Neural progenitor cell (in vitro differentiated cells): ENCODE measurements at places on chromosomes 2 and 18.

- no peak for DNase-seq
Observed at GRCh38 chr18:55430026-55430425, 158.0 kb downstream of the TCF4 start.

DNA sequence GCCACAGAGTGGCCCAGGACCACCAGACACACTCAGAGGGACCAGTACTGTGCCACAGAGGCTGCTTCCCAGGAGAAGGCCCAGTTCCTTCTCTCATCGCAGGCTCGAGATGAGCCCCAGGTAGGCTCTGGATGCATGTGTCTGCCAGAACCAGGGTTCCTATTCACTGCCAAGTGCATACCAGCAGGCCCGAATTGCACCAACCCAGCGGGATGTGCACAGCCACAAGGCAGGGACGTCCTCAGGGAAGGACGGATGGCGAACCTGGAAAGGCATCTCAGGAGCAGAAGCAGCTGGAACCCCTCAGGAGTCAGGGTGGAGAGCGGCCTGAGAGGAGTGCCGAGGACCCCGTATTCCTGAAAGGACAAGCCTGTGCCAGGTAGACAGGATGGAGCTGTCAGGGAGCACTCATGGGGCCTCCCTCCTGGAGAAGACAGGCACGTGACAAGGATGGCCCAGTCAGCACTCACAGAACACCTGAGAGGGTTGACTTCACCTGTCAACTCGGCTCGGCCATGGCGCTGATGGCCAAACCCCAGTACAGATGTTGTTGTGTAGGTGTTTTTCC lies 73.7 kb downstream of the PTGR3 start:
- no peak for DNase-seq

GRCh38 chr18:2927745-2928144 lies 80.9 kb downstream of the EMILIN2 start:
- DNase-seq, result no peak

GRCh38 chr2:130385709-130386108 lies 29.9 kb downstream of the PTPN18 start:
- DNase-seq, result no peak

DNA sequence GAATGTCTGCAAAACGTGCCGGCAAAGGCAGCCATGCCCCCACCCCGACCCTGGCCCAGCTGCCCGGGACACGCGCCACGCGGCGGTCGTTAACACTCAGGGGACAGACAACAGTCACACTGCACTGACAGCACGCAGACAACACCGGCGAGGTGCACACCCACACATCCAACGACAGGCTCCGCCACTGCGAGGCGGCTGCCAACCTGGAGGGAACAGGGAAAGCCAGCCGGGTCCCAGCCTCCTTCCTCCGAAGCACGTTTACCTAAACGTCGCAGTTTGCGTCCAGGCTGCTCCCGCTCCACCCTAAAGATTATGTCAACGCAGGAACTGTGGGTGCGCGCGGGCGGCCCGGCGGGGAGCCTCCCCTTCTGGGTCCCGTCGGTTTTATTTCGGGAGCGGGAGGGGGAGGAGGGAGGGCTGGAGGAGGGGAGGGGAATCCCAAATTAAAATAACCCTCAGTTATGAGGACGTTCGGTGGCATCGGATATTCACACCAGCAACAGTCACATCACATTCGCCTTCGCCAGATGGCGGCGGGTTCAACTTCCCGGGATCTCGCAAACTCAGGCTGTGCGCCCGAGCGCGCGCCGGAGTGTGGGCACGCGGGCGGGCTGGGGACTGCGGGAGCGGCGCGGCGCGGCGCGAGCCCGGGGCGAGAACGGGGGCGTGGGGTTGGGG lies 644 bp downstream of the PTGR3 start:
- peak; percentile 65 for DNase-seq

DNA sequence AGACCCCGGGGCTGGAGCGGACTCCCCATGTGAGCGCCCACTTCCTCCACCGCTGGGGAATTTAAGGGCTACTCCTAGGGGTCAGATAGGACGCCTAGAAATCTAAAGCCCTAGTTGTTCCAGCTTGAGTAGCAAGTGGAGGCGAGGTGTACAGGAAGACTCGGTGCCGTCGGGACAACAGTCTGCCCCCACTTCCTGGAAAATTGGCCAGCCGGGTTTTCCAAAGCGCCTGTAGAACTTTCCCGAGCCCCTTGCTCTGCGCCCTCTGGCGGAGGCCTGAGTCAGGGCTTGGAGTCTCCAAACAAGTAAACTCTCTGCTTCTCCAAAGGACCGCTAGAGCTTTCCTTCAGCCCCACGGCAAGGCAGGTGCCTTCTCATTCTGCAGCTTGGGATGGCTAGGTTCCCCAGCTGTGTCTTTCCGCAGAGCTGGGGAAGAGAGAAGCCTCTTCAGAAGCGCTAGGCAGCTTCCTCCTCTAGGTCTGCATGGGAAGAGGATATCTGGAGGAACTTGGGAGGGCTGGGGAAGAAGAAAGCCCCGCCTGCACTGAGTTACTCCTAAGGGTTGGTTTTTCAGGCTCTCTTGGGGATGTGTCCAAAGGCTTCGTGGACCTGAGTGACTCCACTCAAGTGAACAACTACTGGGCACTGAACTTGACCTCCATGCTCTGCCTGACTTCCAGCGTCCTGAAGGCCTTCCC lies 681 bp downstream of the SPR start:
- peak; percentile 94 for DNase-seq

GRCh38 chr2:29367986-29368658 lies 252.9 kb downstream of the CLIP4 start:
- DNase-seq, result no peak

- no peak for DNase-seq
Observed at GRCh38 chr2:159890551-159891266, 92.7 kb upstream of the CD302 start.

DNA sequence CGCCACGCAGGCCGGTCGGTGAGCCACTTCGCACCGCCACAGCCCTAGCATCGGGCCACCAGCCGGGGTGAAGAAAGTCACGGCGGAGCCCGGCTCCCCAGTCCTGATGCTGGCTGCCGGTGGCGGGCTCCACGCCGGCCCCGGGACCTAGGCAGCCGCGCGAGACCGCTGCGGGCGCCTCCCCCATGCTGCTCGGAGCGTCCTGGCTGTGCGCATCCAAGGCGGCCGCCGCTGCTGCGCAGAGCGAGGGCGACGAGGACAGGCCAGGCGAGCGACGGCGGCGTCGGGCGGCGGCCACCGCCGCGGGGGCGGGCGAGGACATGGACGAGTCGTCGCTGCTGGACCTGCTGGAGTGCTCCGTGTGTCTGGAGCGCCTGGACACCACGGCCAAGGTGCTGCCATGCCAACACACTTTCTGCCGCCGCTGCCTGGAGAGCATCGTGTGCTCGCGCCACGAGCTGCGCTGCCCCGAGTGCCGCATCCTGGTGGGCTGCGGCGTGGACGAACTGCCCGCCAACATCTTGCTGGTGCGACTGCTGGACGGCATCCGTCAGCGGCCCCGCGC lies 433 bp downstream of the SH3RF3 start:
- peak; percentile 66 for DNase-seq

GRCh38 chr2:9720352-9721093 lies 89.7 kb upstream of the YWHAQ start:
- no peak for DNase-seq

DNA sequence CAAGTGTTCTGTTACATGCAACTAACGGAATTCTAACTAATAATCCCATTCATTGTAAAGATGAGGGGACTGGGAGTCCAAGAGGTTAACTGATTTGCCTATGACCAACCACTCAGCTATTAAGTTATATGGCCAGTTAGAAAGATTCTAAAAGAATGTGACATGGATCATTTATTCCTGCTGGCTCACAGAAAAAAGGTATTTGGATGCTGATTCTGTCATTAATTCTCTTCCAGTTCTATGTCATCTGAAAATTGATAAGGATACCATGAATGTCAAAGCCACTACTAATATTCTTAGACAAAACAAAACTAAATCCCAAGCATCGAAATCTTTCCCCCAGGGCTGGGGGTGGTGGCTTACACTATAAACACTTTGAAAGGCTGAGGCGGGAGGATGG lies 41.2 kb upstream of the GORASP2 start:
- no peak for DNase-seq

GRCh38 chr2:54655046-54655809 lies 68.2 kb upstream of the EML6 start:
- DNase-seq, result no peak

- no peak for DNase-seq
Observed at GRCh38 chr2:236503583-236503982, 66.0 kb upstream of the ACKR3 start.

- DNase-seq, result peak; percentile 20
Observed at GRCh38 chr2:99461828-99462483, 27.9 kb downstream of the REV1 start.

DNA sequence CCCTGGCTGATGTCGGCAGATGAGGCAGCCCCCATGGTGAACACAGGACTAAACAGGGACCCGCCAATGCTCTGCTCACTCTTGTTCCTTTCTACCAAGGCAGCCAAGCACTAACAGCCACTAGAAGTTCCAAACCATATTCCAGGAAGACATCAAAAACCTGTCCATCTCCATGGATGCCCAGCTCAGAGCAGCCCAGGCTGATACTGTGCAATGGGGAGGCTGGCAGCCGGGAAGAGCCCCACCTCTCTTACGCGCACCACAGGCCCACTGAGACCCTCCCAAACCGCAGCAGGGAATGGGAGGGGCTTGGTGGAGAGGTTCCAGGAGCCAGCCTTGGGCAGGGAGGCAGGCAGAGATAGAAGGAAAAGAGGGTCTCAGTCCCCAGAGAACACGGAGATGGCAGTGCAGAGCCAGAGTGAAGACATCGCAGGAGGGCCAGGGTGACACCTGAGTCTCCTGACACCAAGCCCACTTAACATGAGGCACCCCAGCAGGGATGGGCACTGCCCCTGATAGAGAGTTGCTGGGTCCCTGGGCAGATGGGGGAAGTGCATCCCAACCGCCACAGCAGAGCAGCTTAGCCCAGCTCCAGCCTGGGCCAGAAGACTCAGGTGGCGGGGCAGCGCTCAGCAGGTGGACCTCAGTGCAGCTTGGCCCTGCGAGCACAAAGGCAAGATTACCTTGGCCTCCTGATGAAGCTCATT lies 3.4 kb downstream of the HS6ST1 start:
- DNase-seq, result peak; percentile 33

GRCh38 chr2:127007652-127008051 lies 99.3 kb downstream of the BIN1 start:
- no peak for DNase-seq

DNA sequence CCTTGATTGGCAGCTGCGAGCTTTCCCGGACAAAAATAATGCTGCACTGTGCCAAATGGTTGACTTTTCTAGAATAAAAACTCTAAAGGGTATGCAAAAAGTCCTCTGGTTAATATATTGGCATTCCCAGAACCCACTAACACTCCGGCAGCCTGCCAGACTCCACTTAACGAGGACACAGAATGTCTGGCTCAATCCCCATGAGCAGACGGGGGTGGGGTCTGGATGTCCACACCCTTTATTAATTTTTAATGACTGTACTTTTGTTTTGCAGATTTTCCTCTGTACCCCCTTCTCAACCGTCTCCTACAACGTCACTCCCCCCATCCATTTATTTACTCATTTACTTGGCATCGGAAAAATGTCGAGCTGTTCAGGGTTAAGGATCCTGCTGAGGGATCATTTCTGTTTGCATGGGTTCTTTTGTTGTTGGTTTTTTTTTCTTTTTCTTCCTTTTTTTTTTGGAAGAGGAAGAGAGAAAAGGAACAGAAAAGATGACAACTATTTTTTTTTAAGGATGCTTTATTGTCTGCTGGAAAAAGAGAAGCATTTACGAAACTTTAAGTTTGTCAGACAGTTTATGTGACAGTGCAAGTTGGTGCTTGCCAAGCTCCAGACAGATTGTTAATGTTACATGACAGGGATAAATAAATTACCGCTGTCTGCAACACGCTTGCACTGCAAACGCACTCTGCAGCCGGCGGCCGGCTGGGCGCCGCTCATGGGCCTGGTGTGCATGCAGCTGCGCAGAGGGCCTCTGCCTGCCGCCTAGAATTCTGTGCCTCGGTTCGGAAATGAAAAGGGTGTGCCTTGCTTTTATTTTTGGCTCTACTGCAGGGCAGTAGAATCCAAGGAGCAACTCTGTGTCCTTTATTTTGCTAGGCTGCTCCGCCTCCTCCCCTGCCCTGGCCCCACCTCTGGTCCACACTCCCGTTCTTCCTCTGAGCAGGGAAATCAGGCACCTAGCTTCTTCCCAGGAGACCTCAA lies 3.6 kb downstream of the LDLRAD4 start:
- DNase-seq, result no peak

GRCh38 chr2:12236136-12236844 lies 480.4 kb upstream of the TRIB2 start:
- DNase-seq, result no peak

DNA sequence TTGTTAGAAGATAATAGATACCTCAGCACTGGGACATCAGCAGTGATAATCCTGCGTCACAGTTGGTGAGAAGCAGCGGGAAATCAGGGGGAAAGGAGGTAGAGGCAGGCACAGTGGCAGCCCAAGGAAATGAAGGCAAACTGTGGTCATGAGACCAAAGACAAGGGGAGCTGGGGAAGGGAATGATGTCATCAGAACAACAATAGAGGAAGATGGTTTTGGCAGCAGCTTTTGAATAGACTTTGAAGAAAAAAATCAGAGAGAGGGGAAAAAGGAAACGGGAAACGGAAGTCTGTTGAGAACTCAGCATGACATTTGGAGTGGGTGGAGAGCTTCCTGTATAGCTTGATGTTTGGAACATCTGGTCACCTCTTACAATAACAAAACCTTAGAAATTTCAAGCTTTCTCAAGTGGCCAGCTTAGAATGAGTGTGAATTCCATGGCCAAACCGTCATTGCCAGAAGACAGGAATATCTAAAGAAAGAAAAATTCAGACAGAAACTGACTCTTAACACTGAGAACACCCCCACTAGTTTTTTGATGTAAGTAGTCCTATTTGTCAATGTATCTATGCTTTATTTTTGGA lies 18.4 kb upstream of the YES1 start:
- peak; percentile 39 for DNase-seq

DNA sequence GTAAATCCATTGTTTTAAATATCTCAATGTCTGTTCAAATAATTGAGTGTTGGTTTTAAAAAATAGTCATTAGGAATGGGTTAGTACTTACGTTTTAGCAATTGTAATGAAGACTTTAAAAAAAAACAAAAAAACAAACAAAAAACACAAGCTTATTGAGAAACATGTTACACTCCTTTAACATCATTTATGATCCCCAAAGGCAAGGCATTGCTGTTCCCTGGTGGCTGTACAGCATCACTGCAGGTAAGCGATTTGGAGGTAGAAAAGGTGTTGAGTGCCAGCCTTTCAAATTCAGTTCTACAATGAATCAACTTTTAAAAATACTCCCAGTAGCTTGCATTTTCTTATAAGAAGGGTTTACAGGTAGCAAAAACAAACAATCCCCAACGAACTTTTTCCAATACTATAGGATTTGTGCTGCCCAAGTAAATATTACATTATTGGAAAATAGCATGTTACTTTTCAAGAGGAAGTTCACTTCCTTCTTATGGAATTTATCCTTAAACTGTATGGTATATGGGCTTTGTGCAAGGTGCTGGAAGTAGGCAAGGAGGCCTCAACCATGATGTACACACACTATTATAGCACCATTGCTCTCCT lies 27.5 kb downstream of the CNRIP1 start:
- DNase-seq, result peak; percentile 52

GRCh38 chr2:229815858-229816257 lies 101.5 kb upstream of the DNER start:
- DNase-seq, result no peak
